ENCODE measurements at places on chromosomes 4 and X.

GRCh38 chrX:72394518-72395170, 88.9 kb upstream of the CITED1 start:
- peak; percentile 46 for DNase-seq

- peak; percentile 84 for DNase-seq
Observed at GRCh38 chrX:2691543-2692220, 587 bp downstream of the CD99 start.

- DNase-seq = peak; percentile 86
Observed at GRCh38 chrX:48508400-48509244, at the start of gene PORCN. TSS of gene PORCN (plus strand) at chrX:48508992. CDS start at chrX:48509821, 829 bp downstream.

DNA sequence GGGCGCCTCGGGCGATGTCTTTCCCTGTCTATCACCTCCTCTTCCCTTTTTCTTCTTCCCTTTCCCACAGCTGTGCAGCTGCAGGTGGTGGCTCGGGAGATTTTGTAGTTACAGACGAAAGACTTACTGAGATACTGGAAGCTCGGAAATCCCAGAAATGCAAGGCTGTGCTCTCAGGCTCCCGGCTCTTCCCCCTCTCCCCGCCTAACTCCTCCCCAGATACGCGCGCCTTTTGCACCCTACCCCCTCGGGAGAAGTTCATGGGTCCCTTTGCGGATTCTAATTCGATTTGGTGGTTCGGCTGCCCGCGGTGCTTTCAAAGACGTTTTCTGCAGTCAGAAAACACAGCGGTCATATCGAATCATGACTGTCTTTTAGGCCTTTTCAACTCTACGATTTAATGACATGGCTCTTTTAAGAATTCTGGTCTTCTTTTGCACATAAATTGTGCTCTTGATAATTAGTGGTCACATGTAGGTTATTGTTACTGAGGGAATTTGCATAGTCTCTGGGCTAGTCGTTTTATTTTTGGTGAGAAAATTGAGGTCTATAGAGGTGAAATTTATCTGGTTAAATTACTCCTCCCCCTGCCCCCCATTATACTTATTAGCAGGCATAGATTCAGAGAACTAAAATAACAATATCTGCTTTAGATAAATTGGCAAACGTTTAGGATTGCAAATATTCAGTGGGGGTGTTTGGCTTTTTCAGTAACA, 1.6 kb downstream of the SEPTIN11 start:
- DNase-seq = no peak

DNA sequence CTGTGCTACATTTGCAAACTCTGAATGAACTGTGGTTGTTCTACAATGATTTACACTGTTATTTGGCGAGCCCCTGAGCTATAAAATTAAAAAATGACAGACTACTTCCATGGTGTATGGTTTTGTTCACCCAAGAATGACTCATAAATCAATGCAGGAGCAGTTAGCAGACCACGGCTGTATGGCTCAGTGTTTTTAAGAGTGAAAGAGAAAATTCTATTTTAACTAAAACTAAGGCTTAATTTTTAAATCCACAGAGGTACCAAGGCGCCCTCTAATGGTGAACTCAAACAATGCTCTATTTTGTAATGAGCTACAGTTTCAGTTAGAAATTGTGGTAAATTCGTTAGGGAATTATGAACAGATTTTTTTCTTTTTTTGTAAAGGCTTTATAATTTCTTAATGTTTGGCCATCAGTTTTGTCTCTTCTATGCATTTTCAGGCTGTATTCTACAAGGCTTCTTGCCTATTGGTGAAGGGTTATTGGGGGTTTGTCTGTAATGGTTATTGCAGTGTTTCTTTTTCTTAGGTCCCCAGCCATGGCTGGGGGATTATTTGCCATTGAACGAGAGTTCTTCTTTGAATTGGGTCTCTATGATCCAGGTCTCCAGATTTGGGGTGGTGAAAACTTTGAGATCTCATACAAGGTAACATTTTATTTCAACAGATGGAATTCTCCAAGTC, 32.5 kb downstream of the HMGB2 start:
- no peak for DNase-seq

DNA sequence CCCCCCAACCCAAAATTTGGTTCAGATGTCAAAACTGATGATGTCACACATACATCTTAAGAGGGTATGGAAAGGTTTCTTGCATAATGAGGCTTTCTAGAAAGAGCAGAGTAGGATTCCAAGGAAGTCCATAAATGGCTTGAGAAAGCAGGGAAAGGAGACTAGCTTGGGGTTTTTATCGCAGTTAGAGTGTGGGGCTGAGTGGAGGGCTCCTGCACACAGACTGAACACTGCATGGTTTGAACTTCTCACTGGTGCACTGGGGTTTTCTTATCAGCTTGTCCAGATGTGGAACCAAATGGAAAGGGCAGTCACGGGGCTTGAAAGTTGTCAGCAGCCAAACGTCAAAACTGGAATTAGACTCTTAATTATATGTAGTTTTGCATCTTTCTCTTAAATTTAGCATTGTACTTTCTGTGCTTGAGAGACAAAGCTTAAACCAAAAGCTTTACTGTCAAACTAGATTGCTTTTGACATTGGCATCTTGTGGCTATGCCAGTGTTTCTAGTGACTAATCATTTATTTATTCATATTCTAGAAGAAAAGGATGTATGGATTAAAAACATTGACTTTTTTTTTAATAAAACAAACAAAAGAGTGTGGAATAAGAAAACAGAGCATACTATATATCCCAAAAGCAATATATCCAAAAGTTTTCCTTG, 78.3 kb upstream of the STIM2 start:
- no peak for DNase-seq

DNA sequence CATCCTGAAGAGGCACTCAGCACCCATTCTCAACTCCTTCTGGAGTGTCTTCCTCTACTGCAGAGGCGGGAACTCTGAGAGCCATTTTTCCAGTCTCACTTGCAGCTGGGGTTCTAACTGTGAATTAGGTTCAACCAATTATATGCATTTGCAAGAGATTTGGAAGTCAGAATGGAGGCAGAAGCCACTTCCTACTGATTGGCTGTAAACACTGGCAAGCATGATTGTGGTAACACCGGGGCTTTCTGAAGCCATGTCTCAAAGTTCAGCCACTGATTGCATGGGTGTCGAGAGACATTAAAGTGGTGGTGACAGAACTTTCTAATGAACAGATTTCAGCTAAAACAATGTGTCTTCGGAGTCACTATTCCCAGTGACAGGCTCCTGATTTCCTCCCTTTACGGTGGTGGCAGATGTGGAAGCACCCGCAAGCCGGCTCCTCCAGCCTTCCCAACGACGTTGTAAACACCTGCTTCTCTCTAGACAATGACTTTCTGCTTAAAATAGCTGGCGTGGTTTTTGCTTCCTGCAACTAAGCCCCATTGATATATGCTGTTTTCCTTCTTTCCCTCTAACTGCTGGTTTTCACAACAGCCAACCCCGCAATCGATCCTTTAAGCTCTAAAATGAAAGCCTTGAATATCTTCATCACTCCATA, 92.0 kb downstream of the IRF2 start:
- no peak for DNase-seq

GRCh38 chrX:100381619-100382018, 28.5 kb downstream of the PCDH19 start:
- no peak for DNase-seq

GRCh38 chrX:10240918-10241317, 84.1 kb downstream of the CLCN4 start:
- DNase-seq = no peak

- DNase-seq = peak; percentile 87
Observed at GRCh38 chr4:140755774-140756318, 339 bp downstream of the TBC1D9 start.

GRCh38 chrX:11196476-11196875, 85.3 kb downstream of the HCCS start:
- DNase-seq = no peak

DNA sequence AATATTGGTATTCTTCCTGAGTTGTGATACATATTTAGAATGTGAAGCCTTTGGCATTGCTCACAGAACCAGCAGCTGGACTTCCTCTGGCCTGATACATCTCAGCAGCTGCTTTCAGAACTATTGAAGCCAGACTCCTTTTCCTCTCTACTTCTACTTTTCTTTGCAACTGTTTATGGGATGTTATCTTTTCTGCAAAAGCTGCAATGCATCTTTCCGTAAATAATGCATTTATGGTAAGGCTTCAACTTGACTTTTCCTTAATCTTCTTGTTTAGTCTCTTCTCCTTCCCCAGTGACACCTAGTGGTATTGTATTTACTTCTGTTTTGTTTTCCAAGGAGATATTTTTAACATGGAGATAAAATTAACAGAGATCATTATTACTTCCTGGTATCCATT, 1548.7 kb downstream of the PCDH7 start:
- no peak for DNase-seq

GRCh38 chr4:27318740-27319139, 458.1 kb downstream of the STIM2 start:
- DNase-seq = no peak

GRCh38 chr4:93841803-93842345, 13.3 kb downstream of the ATOH1 start:
- DNase-seq = no peak

DNA sequence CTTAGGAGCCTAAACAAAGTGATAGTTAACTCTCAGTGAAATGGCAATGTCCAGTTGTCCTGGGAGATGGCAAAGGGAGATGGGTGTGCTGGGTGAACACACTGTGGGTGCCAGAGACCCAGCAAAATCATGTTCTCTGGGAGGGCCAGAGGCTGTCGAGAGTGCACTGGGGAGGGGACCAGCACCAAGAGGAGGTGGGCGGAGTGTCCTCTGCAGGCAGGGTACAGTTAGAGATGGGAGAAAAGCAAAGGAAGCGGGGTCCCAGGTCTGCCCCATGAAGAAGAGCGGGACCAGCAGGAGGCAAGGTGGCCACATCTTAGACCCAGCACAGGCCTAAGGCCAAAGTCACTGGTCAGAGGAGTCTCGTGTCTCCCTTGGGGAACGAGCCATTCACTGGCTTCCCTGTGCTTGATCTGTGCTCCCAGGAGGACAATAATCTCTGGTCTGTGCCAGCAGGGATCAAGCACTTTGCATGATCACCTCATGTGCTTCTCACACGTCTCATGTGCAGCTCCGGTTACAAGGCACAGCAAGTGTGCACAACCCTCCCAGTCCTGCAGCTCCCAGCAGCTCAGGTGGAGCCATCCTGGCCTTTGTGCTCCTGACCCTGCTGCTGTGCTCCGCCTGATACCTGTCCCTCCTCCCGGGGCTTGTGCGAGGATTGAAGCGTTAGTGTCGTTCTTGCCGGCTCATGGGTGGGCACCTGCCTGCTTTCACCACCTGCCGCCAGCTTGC, 100.9 kb downstream of the FAM53A start:
- peak; percentile 41 for DNase-seq

- no peak for DNase-seq
Observed at GRCh38 chr4:182346250-182346649, 103.0 kb downstream of the TENM3 start.

DNA sequence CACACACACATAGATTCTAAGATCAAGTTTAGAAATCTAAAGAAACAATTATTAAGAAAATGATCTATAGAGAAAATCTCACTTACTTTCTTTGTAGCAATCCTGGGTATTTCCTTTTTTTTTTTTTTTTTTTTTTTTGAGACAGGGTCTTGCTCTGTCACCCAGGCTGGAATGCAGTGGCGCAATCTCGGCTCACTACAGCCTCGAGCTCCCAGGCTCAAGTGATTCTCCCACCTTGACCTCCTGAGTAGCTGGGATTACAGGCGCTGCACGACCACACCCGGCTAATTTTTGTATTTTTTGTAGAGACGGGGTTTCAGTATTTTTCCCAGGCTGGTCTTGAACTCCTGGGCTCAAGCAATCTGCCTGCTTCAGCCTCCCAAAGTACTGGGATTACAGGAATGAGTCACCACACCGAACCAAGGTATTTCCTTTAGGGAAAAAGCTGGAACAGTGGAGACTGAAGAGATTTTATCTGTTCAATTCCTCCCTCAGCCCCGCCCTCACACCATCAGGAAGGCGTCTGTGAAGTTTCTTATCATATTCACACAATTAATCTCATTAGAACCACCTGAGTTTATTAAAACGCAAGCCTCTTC, at the start of gene TRIML2:
Gene TRIML2, minus strand, starts transcription at position 447 of the 599 bp plus-strand sequence. CDS start 4,235 bp downstream, outside the sequence.
- no peak for DNase-seq

GRCh38 chrX:132270699-132271098, 51.5 kb upstream of the RAP2C start:
- DNase-seq = no peak

DNA sequence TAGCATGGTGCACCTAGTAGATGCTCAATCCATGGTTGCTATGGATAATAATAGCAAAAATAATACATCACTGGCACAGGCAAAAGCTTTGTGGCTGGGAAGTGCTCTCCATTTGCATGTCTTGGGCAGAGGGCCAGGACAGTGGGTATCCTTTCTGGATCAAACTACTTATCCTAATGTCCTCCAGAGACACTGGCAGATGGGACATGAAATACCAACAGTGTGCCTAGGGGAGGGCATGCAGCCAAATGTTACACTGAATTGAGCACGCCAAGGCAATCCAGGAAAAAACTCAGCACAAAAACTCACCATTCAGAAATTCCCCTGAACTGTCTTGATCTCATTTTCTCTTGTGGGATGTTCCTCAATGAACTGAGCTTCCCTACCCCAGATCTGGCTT, 98.6 kb upstream of the SCML1 start:
- DNase-seq = no peak

DNA sequence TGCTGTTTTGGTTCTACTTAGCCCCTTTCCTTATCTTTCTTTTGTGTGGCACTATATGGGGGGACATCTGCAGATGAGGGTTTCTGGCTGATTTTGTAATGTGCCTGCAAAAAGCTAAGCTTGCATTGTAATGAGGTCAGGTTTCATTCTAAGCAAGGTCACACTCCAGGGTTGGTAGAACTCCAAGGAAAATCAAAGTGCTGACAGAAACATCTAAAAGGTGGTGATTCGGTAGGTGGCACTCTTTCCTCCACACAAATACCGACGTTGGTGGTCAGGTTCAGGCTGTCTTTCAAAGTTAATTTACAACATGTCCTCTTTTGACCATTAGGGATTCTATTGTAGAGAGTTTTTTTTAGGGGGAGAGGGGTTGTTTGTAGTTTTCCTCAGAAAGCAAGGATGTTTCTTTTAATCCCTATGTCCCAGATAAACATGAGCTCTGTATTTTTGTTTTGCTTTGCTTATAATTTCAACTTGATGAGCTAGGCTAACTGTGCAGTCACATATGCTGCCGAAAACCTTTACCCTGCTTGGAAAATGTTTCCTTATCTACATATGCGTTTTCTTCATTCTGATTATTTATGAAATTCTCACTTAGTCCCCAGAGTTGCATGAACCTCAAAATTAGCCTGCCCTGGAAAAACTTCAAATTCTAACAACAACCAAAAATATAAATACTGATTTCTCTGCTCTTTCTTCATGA, 434.2 kb downstream of the PPARGC1A start:
- DNase-seq = no peak

DNA sequence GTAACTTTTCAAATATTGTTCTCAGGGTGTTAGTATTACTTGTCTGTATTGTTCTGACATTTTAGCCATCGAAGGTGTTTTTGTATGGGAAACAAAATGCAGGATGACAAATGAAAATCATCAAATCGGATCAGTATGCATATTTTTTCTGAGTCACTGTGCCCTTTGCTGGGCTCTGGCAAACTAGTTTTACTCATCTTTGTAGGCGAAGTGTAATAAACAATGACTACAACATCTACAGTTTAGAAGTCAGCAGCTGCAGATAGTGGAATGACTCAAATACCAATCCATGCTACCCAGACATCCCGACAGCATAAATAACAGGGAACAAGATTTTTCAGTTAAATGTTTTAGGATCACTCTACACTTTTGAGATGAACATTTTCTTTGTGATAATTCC, 557.3 kb upstream of the TENM3 start:
- no peak for DNase-seq

Measured in aorta (tissue), 5 donors.